ENCODE measurements at places on chromosomes 4 and X. TPM values are rescaled to one million over a fixed set of nuclear protein-coding genes. Genes with fewer than 3 reads are reported as not detected.

GRCh38 chr4:125084608-125085007 lies 230.1 kb upstream of the FAT4 start:
- DNase-seq = no peak

DNA sequence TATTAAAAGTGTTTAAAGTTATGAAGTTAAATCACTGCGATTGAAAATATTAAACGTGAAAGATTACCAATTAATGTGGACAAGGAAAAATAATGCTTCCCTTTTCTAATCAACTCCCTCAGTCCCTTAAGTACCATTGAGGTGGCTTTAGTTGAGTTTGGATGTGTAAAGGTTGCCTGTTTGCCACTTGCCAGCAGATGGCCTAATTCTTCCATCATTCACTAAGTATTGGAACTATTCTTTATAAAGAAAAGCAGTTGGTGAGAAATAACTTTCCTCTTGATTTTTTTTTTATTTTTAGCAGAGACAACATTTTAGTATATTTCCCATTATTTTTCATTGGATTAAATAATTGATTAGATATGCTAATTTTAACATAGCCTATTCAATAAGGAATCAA lies 295.9 kb upstream of the TACR3 start:
- DNase-seq = no peak

GRCh38 chr4:140395668-140396067 lies 22.2 kb downstream of the SCOC start:
- no peak for DNase-seq

DNA sequence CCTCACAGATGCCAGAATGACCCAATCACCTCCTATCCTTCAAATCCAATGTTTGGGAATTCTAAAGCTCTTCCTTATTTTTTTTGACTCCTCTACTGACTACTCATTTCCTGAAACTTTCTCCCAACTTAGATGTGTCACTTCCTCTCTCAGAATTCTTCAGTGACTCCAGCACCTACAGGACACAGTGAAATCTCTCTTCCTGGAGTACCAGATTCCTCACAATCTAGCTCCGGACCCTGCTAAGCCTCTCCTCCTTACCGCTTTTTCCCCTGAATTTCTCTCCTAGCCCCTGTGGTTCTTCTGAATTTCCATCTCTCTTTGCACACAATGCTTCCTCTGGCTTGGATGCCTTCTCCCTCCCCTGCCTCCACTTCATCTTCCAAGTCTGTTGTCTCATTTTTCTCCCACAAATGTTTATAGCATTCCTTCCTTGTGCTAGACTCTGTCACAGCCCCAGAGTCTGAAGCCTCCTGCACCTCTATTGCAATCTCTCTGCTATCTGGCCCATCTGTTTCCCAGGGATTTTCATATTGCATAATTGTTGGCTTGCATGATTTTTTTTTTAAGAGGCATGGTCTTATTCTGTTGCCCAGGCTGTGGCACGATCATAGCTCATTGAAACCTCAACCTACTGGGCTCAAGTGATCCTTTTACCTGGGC lies 80.1 kb downstream of the ANAPC4 start:
- DNase-seq = no peak

- DNase-seq = no peak
Observed at GRCh38 chr4:176043838-176044588, 21.6 kb upstream of the WDR17 start.

Gene F8A1
- 8.1 TPM for polyA plus RNA-seq

Gene KLHL4
- polyA plus RNA-seq = 11.6 TPM

Gene CTAG1A
- not detected for polyA plus RNA-seq

Data from forelimb muscle (tissue), 1 donor.